Amygdala (tissue), 56 donors: ENCODE measurements at places on chromosomes 5 and 9.

GRCh38 chr9:91038483-91039124, 237.0 kb downstream of the SYK start:
- no peak for DNase-seq

GRCh38 chr9:38256461-38256860, 136.0 kb upstream of the ALDH1B1 start:
- no peak for DNase-seq

- DNase-seq, result no peak
These were observed 146.6 kb upstream of the TUT7 start for GRCh38 chr9:86500667-86501435.

DNA sequence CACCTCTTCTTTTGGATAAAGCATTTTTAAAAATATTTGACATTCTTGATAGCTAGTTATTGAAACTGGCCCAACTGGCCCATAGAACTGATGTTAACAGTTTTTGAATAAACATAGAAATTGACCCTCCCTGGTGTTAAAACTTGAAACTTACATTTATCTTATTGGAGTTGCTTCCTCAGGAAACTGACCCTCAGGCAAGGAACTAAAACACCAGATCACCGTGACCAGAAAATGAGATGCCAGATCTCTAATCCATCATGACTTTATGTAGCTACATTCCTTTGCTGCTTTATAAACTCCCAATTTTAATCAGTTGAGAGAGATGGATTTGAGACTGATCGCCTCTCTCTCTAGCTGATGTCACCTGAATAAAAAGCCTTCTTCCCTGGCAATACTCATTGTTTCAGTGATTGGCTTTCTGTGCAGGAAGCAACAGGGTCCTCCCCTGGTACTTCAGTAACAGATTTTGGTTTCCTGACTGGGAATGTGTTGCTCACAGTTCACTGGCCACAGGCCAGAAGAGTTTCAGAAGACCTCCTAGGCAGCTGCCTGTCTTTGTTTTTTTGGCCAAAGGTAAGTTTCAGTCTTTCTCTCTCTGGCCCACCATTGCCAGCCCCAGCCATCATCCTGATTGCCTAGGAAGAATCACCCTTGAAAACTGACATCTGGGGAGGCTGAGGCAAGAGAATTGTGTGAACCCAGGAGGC, 212.4 kb downstream of the DTWD2 start:
- no peak for DNase-seq

GRCh38 chr5:137600721-137601360, 101.7 kb upstream of the SPOCK1 start:
- DNase-seq, result no peak
